Skin of body (tissue), 3 donors: ENCODE measurements at places on chromosomes 6 and 20. TPM values are rescaled to one million over a fixed set of nuclear protein-coding genes. Genes with fewer than 3 reads are reported as not detected.

DNA sequence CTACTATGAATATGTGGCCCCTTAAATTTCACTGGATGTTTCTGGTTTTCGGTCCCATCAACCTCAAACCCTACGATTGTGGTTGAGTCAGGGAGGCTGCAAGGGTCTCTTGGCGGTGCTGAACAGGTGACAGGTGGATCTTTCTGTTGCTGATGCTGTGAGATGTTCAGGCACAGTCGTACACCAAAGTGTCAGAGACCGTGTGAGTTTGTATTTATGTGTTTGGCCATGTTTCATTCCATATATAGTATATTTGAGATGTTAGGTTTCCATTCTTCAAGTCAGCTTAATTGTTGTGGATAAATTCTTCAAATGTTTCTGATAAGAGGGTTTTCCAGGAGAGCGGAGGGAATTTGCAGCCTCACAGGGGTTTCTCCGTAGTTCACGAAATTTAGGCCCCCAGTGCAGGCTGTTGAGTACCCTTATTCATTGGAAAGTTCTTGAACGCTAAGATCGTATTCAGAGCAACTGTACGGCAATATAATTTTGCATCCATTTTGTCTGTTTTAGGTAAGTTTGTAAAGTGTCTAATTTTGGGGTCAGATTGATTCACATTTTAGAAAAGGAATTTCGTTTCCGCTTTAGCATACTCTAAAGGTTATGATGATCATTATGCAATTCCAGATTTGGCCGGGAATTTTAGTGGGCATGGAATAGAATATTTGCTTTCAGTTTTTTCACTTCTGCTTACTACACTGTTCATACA is 1.2 kb downstream of the TAB2 start:
- DNase-seq = peak; percentile 40

PLEKHG1 gene
- total RNA-seq = 49.8 TPM

RIPOR3 gene
- total RNA-seq = 16.1 TPM

GRCh38 chr6:17392978-17393891 is at the start of gene CAP2:
Gene CAP2, plus strand, starts transcription at chr6:17393595. Its CDS starts 27,961 bp downstream, at chr6:17421556.
- peak; percentile 19 for DNase-seq

- DNase-seq = no peak
These were observed 327.5 kb downstream of the SYNE1 start for GRCh38 chr6:152309648-152310047.

DNA sequence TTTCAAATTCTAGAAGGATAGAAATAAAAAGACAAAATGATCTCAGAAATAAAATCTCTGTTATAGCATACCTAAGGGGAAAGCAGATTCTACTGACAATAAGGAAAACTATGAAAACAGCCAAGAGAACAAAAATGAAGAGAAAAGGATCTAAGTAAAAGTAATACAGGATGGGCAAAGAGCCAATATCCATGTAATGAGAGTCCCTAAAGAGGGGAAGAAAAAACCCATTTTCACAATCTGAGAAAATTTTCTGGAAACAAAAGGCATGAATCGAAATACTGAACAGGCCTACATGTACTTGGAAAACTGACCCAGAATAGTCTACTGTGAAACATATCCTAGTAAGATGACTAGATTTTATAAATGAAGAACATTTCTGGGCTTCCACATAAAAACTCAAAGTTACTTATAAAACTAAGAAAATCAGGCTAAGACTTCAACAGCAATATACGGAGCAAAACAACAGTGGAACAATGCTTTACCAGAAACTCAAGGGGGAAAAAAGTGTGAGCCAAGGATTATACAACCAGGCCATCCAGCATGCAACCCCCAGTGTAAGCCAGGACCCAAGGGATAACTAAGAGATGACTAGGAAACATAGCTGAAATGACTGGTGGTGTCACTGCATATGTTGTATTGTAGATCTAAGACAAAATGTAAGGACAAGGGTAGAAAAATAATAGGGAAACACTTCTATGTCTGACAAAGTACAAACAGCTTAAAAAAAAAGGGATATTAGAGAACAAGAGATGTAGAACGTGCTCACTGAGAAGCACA is 10.2 kb downstream of the NAPB start:
- no peak for DNase-seq

GPX6 gene
- not detected for total RNA-seq

GRCh38 chr6:87706187-87706966 is 4.3 kb upstream of the AKIRIN2 start:
- DNase-seq = no peak

GRCh38 chr6:161564952-161565351 is 291.1 kb upstream of the AGPAT4 start:
- DNase-seq = no peak

- no peak for DNase-seq
These were observed 80.8 kb upstream of the BEND3 start for GRCh38 chr6:107196152-107196551.
